ENCODE measurements at places on chromosomes 3 and 15. TPM values are rescaled to one million over a fixed set of nuclear protein-coding genes. Genes with fewer than 3 reads are reported as not detected.

DNA sequence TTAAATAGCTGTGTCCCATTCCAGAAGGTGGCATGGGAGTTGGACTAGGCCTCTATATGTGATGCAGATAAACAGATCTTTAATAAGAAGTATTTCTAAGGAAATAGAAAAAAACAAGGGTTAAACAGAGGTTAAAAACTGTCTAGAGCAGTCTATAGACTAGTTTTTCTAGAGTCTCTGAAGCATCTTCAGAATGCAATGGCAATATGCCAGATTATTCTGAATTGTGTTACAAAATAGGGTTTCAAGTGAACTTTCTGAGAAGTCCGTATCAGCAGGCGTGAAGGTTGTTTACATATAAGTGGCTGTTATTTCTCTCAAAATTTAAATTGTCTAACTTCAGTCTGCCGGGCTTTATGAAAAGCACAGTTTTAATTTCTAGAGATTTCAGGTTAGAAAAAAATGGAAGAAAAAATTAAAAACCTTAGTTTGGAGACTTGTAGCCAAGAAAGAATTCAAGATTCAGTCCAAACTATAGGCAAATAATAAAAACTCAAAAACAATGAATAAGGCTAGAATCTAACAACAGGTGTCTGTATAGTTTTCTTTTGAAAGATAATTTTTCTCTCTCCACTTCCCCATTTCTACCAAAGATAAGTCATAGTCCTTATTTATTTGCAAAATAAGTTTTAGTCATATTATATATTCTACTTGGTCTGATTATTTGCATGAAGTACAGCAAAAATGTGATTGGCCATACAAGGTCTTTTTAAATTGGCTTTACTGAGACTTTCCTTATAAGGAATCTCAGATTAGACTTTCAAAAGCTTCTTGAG lies 55.2 kb downstream of the OSTN start:
- no peak for DNase-seq

The MKRN2OS gene
- polyA plus RNA-seq: 0.51 TPM

- no peak for DNase-seq
These were observed 27.1 kb downstream of the SHC4 start for GRCh38 chr15:48936666-48937065.

The AVEN gene
- polyA plus RNA-seq: 28.2 TPM

The PTPN23 gene
- 21.7 TPM for polyA plus RNA-seq

DNA sequence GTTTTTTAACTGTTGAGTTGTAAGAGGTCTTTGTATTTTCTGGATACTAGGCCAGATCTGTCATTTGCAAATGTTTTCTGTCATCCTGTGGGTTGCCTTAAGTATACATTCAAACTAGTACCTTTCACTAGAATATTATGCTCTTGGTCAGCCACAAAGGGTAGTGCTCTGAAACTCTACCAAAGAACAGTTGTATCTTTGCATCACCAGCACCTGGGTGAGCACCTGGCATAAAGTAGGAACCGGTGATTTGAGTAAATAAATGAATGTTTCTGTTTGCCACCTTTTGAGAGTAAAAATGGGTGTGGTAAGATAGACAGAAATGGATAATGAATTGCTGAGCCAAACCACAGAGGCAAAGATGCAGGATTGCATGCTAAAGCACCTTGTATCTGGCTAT lies 98.7 kb downstream of the SLCO3A1 start:
- DNase-seq: no peak

DNA sequence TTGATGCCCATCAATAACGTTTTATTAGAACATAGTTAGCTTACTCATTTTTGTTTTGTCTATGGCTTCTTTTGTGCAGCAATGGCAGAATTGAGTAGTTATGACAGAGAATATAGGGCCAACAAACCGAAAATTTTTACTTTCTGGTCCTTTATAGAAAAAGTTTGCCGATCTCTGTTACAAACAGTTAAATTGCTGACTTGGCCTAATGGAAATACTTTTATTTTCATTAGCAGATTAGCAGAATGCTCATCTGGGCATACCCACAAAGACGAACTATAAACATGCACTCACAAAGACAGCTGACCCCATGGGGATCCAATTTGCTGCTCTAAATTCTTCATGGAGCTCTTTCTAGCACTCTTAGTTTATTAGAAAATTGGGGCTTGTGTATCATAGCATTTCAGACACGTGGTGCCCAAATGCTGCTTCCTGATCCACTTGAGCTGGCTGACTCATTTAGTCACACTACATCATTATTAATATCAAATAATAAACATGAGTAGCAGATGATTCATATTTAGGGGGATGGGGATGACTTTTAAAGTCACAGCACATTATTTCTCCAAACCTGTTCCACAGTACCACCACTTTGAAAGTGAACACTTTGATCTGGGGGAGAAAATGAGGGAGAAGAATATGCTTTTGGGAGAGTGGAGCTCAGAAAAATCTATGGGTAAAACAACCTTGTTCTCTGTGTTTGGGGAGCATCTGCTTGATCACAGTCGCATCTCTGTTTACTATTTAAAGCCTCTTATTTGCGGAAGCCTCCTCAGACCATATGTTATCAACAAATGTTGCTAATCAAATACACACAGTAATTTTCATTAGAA lies 228.1 kb upstream of the FEZF2 start:
- DNase-seq: no peak

The PP2D1 gene
- polyA plus RNA-seq: 0.94 TPM

DNA sequence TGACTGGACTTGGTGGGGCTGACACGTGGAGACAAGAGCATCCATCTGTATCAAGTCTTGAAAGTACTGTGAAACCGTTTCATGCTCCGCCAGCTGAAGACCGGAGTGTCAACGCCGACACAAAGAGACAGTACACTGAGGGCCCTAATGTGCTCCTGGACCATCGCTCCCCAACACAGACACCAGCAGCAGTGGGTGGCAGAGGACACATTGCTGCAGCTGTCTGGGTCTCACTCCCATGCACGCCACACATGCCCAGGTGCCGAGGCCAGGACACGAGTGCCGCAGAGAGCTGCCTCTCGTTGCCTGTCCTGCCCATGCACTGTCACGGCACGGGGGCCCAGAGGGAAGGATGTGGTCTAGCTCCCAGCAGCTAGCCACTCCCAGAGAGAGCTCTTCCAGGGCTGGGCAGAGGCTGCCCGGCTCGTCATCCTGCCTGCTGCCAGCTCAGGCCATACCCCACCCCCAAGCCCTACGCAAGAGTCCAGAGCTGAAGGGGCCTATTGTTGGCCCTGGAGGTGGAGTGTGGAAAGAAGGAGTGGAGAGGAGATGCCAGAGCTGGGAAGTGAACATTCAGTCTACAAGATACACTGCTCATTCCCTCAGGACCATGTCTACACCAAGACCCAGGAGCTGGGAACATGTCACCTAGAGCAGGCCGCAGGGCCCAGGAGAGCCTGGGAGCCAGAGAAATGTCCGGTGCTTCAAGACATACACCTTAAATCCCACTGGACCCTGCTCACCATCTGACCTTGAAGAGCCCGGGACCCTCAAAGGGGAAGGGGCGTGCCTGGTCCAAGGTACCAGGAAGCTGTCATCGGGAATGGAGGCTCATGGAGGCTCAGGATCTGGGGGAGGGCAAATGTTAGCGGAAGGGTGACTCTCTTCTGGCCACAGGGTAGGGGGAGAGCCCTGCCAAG lies 7.7 kb downstream of the TNK2 start:
- no peak for DNase-seq

DNA sequence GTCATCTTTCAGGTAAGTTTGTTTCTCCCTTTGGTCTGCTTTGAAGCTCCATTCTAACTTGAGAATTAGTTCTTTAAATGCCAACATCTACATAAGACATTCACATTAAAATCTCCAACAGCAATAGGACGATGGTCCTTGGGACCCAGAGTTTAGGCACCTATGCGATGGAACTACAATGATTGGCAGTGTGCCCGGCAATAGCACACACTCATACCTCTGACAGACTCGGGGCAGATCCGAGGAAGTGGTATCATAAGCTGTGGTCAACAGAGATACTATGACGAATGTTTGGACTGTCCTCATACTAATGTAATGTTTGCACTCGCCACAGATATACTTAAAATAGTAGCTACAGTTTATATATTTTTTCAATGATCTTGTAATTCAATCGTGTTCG lies 34.2 kb upstream of the NR2F2 start:
- no peak for DNase-seq

The DNAJA4 gene
- 68.8 TPM for polyA plus RNA-seq

DNA sequence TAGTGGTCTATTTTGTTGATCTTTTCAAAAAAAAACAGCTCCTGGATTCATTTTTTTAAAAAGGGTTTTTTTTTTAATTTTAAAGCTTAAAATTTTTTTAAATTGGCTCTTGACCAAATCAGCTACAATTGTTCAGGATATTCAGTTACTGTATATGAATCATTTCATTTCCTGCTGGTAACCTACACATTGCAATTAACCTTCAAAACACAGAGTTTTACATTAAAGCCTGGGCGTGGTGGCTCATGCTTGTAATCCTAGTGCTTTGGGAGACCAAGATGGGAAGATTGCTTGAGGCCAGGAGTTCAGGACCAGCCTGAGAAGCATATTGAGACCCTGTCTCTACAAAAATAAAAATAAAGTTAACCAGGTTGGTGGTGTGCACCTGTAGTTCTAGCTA lies 163.4 kb downstream of the ALDH1A2 start:
- DNase-seq: no peak

DNA sequence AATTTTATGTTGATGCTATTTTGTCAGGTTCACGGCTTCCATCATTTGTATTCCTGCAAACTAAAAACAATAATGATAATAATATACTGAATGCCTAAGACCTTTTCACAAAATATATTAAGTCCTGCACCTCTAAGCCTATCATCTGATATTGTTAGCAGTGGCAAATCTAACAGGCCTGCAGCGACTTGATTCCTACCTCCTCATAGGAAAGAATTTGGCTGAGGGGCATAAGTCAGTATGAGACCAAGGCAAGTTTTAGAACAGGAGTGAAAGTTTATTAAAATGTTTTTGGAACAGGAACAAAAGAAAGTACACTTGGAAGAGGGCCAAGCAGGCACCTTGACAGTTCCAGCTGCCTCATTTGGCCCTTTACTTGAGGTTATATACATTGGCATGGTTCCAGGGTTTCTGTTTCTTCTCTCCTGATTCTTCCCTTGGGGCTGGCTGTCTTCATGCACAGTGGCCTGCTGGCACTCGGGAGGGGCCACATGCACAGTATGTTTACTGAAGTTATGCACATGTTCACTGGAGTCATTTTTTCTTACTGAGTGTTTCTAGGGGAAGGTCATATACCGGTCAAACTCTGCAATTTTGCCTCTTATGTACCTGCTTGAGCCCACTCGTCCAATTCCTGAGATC lies 418.1 kb downstream of the EPHA6 start:
- DNase-seq: peak; percentile 1

- DNase-seq: no peak
These were observed 90.6 kb downstream of the CHST2 start for GRCh38 chr3:143210141-143210540.

GRCh38 chr15:99441871-99442251 lies 123.9 kb upstream of the MEF2A start:
- no peak for DNase-seq

The MESP1 gene
- 1.3 TPM for polyA plus RNA-seq

- no peak for DNase-seq
These were observed 435.8 kb downstream of the CNTN6 start for GRCh38 chr3:1528621-1529020.

GRCh38 chr15:63283126-63283525 lies 5.7 kb downstream of the APH1B start:
- DNase-seq: no peak

DNA sequence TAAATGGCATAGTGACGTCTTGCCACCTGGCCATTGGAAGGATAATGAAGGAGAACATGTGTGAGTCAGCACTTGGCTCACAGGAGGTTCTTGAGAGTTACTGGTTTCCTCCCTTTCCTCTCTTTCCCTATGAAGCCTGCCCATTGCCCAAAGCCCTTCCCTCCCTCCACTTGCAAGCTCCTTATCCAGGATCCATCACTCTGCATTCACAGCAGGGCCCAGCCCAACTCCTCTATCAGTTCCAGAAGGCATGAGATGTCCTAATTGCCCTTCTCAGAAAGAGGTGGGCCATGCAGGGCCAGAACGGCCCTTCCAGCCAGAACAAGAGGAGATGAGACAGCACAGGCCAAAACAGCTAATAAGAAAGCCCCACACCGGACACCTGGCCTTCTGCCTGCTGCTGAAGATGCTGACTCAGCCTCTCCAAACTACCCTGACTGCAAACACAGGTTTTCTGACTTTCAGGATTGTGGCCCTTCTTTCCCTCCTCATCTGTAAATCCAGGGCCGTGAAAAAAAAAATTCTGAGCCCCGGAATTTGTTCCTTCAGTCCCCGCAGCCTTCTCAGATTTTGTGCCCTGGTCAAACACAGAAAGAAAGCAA lies 29.7 kb downstream of the HAPLN3 start:
- DNase-seq: no peak

DNA sequence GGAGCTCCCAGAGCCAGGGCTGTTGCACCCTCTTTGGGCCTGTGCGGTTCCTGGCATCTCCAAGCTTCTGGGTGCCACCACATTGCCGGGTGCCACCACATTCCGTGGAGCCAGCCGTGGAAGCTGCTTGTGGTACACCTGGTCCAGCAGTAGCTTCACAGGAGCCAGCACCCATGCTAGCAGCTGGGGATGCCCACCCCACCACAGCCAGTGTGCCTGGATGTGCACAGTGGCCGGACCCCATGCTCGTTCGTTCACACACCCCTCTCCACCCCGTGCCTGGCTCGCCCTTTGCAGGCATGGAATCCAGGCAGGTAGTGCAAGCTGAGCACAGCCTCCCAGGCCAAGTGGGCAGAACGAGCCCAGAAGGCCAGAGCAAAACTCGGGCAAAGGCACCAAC lies 1029.8 kb upstream of the GBE1 start:
- DNase-seq: no peak

- DNase-seq: no peak
These were observed 6.2 kb downstream of the RPL22L1 start for GRCh38 chr3:170863816-170864215.

DNA sequence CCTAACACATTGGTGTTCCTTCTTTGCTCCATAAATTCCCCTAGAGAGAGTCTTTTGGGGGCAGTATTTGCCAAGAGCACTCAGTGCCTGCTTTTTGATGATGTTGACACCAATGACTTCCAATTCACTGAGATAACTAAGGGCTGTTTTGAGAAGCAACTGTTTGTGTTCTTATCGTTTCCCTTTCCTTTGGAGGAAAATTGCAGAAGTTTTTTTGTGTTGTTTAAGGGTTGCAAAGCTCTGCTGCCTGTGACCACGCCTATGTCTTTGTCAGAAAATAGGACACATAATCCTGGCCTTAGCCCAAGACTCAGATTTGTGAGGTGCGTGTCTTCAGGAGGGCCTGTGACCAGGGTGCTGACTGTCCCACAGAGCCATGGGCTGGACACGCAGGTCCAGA lies 99.6 kb downstream of the FAM43A start:
- DNase-seq: no peak

GRCh38 chr15:58137686-58138085 lies 495 bp upstream of the AQP9 start:
- no peak for DNase-seq
